ENCODE measurements at places on chromosomes 3 and 15.

GRCh38 chr3:25719321-25719720 is 54.6 kb upstream of the TOP2B start:
- DNase-seq: no peak

DNA sequence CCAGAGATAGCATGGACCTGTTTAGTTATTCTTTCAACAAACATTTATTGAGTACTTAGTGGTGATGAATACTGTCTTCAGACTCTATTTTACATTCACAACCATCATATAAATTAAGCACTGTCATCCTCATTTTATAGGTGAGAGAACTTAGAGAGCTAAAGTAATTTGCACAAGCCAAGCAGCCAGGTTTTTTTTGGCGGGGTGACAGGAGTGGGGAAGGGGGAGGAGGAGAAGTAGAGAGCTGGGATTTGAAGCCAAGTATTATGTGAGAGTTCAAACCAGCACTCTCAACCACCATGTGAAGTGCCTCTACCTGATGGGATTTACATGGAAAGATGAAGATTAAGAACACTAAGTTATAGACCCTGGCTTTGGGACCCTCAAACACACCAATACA is 547.4 kb upstream of the IL12A start:
- no peak for DNase-seq

DNA sequence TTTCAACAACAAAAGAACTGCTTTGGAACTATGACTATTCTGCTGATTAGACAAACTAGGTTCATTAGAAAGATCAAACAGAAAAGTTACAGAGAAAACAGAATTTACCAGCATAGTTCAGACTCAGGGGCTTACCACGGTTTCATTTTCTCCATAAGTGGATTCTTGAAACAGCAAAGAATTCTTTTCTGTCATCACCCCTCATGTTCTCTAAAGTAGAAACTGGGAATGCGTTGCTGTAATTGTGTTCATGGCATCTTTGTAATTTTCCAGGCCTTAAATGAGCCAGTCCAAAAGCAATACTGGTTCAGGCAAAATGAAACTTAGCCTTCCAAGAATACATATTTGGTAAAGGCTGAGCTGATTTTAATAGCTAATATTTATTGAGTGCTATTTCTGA is 287.8 kb downstream of the CHL1 start:
- DNase-seq: no peak

- DNase-seq: no peak
These were observed 17.8 kb downstream of the BMF start for GRCh38 chr15:40090774-40091455.

DNA sequence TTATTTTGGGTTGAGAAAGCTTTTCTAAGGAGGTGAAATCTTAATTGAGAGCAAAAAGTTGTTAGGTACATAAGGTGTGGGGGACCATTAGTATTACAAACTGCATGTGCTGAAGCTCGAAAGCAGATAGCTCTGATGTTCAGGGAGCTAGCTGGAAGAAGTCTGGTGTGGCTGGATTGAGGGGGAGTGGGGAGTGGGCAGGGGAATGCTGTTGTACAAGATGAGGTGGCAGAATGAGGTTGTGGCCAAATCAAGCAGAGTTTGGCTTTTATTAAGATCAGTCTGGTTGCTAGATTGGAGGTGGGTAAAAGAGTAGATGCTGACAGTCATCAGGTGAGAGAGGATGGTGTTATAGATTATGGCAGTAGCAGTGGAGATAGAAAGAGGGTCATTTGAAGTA is 32.1 kb downstream of the UBE2E2 start:
- DNase-seq: no peak

DNA sequence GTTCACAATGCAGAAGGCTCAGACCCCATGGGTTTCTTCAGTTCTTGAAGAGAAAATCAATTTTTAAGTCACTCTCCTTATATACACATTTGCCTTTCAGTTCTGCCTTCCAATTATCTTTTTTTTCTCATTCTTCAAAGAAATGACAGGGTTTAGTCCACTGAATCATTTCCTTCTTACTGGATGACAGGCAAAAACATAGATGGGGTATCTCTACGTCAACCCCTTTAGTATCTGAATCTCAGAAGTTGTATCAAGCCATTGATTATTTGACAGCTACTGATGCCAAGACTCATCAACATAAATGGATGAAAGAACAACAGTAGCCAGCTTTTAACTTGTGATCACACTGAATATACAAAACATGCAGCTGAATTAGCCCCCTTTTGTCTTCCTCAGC is 6.5 kb downstream of the ATOSA start:
- no peak for DNase-seq

GRCh38 chr3:130851277-130851676 is 42.6 kb upstream of the ATP2C1 start:
- DNase-seq: no peak

DNA sequence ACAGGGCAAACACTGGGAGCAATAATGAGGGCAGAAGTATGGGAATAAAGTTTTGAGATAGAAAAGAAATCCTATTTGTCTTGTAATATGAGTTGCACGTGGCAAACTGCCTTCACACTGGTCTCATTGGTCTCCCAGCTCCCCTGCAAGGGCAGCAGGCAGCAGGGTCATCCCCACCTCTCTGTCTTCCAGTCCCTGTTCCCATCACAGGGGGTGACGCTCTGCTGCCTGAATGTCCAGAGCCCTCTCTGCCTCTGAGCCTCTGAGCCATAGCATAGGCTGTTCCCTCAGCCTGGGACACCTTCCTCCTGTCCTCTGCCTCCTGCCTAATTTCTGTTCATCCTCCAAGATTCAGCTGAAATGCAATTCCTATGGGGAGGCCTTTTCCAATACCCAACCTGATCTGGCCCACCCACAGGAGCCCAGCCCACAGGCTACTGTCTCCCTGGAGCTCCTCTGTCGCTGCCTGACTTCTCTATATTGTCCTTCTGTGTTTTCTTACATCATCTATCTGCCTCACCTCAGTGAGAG is 12.1 kb upstream of the SKOR1 start:
- no peak for DNase-seq

- DNase-seq: no peak
These were observed 3.6 kb upstream of the RBPMS2 start for GRCh38 chr15:64779024-64779423.

Measured in GM06990 (cell line).